ENCODE measurements at places on chromosomes 7 and 10.

DNA sequence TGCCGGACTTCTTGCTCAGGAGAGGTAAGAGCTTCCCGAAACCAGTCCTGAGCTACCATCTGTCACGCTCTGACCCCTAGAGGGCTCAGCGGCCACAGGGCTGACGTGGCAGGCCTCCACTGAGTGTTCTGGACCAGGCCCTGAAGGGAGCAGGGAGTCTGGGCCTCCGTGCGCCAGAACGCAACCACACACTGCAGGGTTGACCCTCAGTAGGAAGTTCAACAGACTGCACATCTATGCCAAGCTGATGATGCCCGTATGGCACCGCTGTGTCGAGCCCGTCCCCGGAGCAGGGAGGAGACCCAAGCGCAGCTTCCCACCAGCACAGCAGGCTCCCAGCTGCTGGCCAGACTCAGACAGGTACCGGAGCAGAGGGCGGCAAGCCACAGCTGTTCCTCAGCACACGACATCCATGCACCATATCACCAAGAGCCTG is 39.2 kb downstream of the CAMK2B start:
- no peak for DNase-seq

DNA sequence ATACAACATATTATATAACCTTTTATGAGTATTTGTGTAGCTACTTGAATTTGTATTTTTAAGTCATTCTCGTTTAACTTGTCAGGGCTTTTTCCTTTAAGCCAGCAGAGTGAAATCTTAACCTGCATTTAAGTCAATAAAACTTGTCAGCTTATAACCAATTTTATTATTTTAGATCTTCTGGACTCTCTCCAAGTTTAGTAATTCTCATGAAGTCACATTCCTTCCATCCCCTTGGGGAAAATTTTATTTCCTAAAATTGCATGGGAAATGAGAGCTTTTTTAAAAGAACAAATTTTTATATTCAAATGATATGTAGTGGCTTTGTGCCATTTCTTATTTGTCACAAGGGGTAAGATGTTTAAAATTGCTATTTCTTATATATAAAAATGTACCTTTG is 74.0 kb downstream of the SEPTIN7 start:
- DNase-seq, result peak; percentile 10

DNA sequence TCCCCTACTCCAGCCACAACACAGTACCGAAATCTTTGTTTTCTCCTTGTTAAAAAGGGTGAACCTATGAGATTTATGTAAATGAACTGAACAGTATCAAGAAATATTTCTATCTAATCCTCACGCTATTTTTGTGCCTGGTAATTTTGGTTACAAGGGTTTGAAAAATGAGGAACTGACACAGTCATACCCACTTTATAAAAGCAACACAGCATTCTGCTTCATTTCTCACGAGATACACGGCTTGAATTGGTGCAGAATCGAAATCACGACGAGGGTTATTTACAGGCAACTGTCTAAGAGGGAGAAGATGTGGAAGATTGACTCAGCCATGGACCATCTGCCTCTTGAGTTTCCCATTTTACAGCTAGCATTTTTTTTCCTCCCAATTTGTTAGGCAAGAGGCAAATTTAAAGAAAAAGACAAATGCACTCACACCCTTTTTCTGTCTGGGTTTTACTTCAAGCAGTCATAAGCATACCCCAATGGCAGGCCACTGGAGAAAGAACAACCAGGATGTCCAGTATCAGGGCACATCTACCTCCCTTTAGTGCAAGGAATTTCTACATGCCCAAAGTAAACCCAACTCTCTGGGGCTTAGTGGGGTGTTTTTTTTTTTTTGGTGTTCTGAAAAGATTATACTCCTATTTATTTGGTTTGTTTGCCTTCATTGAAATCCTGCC is 108.1 kb downstream of the ITGB8 start:
- DNase-seq, result no peak

DNA sequence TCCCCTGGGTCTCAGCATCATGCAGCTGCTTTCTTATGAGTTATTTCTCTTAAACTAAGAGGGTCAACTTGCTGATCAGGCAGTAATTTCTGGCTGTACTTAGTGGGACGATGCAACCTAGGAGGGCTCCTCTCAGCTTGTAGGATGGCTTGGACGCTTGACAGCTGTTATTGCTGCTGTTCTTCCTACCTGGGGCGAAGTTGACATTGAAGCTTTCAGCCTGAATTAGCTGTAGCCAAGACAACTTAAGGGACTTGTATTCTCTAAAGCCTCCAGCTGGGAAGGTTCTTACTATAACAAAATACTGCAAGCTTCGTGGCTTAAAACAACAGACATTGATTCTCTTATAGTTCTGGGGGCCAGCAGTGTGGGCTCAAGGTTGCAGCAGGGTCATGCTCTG is 224.9 kb downstream of the ACTR3B start:
- no peak for DNase-seq

GRCh38 chr10:88974446-88975376 is 15.9 kb upstream of the FAS start:
- DNase-seq, result peak; percentile 62

DNA sequence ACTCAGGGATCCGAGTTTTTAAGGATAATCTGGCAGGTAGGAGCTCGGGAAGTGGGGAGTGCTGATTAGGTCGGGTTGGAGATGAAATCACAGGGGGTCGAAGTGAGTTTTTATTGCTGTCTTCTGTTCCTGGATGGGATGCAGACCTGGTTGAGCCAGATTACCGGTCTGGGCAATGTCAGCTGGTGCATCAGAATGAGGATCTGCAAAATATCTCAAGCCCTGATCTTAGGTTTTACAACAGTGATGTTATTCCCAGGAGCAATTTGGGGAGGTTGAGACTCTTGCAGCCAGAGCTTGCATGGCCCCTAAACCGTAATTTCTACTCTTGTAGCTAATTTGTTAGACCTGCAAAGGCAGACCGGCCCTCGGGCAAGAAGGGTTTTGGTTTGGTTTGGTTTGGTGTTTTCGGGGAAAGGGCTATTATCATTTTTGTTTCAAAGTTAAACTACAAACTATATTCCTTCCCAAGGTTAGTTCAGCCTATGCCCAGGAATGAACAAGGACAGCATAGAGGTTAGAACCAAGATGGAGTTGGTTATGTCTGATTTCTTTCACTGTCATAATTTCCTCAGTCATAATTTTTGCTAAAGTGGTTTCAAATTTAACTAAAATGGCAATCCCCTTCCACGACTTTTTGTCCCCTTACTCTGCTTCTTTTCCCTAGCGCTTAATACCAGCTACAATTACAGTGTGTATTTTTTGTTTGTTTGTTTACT is 20.6 kb upstream of the PIK3CG start:
- no peak for DNase-seq

DNA sequence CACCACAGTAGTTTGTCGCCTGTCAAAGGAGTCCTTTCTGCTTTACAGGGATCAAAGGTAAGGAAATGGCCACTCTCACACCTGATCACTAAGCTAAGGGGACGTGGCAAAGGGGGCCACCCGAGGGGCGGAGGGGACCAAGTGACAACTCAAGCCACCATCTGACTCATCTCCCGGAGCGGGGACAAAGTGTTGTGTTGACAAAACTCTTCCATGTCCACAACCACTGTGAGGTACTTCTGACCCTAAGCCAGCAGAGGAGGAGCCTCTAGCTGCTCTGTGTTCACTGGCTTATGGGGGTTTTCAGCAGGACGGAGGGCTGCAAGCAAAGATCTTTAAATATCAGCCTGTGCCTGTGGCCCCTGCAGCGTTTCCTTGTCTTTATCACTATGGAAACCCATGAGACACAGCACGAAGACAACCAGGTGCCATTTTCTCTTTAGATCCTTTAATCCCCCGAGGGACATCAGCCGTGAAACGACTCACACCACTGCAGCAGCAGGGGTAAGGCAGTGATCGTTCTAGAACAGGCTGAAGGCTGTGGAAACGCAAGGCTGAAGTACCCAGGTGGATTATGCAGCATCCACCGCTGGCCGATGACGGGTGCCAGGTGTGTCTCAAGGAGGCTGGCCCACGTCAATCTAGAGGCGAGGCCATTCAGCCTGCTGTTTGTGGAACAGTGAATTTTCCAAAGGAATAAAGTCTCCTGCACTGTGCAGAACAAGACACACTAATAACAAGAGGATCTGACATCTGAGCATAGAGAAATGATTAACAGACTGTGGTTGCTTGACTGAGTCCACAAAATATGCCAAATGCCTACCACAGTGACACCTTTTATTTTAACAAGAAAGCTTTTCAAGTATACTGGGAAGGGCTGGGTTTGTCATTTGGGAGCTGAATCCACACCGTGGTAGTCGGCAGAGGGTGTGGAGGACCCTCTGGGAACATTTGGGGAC is 26.6 kb upstream of the DDC start:
- DNase-seq, result no peak

DNA sequence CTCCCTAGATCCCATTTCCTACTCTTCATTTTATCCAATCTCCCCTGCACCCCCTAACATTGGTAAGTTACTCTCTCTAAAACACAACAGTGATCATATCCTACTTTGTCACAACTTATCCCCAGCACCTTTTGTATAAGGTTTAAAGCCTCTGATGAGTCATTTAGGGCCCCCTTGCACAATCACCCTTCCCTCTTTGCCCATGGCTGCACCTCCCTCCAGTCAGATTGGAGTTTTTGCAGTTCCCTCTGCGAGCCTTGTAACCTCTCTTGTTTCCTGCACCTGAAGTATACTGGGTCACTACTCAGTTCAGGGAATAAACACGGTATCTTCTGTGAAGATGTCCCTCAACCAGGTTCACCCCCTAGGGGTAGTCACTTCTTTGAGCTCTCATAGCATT is 55.9 kb upstream of the ADRB1 start:
- DNase-seq, result no peak

- DNase-seq, result no peak
Observed at GRCh38 chr7:159067576-159068487, 76.8 kb downstream of the VIPR2 start.

DNA sequence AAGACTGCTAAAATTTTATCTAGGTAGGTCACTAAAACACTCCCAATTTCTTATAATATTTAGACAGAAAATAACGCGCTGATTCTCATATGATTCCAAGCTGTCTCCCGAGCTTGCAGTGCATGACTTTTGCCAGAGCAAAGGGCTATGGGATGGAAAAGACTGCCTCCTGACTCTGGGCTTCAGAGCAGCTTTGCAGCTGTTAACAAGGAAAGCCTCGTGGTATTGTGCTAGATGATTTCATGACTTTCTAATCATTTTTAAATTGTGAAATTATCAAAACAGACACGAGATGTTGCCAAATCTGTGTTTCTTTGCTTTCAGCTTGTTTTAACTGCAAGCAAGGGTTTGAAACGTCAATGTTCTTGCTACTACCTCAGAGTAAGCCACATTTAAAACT is 238.3 kb downstream of the AGMO start:
- no peak for DNase-seq

DNA sequence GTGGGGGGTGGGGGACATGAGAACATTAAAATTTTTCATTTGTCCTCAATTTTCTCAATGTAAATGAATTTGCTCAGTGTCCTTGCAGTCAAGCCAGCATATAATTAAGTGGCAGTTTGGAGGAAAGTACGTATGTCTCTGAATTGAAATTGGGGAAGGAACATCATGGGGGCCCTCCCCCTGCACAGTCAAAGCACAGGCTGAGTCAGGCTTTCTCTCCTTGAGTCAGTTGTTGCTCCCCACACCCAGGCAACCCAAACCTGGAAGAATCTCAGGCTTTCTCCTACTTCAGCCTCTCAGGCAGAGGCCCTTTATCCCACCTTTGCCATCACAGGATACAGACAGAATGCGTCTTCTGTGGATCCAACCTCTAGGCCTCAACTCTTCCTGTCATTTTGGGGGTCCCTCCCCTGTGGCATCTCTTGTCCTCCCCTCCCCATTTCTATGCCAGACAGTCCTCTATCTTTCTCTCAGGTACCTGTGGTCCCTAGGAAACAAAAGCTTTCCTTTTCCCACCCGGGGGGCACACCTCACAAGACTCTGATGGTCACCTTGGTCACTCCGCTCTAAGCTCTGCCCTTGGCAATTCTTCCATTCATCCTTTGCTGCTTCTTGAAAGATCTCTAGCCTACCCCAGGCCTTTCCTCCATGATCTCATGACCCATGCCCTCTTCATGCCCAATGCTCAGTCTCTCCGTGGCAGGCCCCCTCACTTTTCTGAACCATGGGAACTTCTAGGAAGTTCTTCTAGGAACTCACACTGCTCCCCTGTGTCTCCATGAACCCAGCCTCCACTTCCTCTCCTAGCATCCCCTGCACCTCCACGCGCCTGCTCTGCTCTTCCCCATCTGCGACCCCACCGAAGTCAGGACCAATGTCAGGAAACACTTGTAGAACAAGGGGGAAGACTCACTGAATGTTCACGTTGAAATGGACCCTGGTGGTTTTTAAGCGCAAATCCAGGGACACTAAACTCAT is 40.4 kb downstream of the CREB3L2 start:
- DNase-seq, result no peak

DNA sequence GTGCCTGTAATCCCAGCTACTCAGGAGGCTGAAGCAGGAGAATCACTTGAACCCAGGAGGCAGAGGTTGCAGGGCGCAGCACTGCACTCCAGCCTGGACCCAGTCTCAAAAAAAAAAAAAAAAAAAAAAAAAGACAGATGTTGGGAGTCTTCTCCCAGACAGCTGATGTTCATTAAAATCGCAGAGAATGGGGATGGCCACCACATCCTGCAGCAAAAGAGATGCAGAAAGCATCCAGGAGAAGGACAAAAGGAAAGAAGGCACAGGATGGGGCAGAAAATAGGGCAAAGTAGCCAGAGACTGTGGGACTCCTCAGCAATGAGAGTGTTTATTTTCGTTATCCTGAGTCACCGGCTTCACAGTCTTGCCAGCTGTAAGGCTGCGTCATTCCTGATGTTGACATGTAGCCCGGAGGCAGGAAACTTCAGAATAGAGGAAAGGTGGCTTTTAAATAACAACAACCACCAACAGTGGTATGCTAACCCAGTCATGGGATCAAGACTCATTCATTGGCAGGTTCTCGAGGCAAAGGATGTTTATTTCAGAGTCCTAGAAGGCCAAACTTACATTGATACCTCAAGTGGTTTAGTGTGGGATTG is 149.5 kb upstream of the SVIL start:
- DNase-seq, result peak; percentile 99

DNA sequence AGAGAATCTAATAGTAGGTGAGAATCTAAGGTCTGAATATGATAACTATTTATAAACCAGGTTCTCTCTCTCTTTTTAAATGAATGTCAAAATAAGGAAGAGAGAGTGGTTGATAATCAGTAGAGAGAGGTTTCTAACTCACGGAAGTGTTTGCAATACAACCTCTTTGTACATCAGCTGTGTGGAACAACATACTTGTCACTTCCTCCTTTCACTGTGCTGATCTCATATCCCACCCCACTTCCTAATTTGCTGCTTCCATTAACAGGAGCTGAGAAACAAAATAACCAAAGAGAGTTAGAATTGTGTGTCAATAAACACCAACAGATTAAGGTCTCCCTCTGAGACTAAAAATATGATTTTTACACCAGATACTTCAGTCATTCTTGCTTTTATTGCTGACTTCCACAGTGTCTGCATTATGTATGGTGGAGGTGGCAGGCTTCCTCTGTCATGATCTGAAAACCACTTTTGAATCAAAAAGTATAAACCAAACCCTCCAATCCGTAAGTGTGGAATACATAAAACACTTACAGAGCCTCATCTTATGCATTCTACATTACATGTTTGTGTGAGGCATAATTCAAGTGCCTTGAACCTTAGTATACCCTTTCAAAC is 25.0 kb downstream of the CACUL1 start:
- DNase-seq, result no peak

GRCh38 chr7:138295049-138295637 is 164.9 kb upstream of the TRIM24 start:
- DNase-seq, result no peak
